ENCODE measurements at places on chromosomes 5 and 9. TPM values are rescaled to one million over a fixed set of nuclear protein-coding genes. Genes with fewer than 3 reads are reported as not detected.
A peak's percentile ranks its signal among the peaks of the same experiment; 100 is the strongest.

Gene HRCT1
- 0.59 TPM for polyA plus RNA-seq

Gene PAEP
- not detected for polyA plus RNA-seq

Gene LIX1
- polyA plus RNA-seq, result under 0.01 TPM

Gene SAXO1
- 0.38 TPM for polyA plus RNA-seq

Gene ATP6V1G1
- 102 TPM for polyA plus RNA-seq

Gene ZDHHC21
- 3.0 TPM for polyA plus RNA-seq

Gene CDC42SE2
- 8.9 TPM for polyA plus RNA-seq

Gene FAXDC2
- polyA plus RNA-seq, result 4.6 TPM

Gene ENC1
- polyA plus RNA-seq, result 1.1 TPM

Gene SOWAHA
- polyA plus RNA-seq, result 0.06 TPM

Gene ANKRD34B
- polyA plus RNA-seq, result 0.01 TPM

DNA sequence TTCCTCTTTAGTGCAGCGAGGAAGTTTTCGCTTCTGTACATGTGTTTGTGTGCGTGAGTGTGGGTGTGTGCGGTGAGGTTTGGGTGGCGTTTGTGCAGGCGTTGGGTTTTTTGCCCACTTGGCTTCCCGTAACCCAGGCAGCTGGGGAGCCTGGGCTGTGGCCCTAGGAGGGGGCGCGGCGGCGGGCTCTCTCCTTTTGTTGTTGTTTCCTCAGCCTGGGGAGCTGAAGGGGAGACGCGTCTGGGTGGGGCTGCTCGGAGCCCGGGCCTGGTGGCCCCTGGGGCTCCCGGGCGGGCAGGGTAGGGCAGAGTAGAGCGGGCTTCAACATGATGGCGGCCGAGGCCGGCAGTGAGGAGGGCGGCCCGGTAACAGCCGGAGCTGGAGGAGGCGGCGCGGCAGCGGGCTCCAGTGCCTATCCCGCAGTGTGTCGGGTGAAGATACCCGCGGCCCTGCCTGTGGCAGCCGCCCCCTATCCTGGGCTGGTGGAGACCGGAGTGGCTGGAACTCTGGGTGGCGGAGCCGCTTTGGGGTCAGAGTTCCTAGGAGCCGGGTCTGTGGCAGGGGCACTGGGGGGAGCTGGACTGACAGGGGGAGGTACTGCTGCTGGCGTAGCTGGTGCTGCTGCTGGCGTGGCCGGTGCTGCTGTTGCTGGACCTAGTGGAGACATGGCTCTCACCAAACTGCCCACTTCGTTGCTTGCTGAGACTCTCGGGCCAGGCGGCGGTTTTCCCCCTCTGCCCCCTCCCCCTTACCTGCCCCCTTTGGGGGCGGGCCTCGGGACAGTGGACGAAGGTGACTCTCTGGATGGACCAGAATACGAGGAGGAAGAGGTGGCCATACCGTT, 665 bp downstream of the RASA1 start:
- DNase-seq, result peak; percentile 70

DNA sequence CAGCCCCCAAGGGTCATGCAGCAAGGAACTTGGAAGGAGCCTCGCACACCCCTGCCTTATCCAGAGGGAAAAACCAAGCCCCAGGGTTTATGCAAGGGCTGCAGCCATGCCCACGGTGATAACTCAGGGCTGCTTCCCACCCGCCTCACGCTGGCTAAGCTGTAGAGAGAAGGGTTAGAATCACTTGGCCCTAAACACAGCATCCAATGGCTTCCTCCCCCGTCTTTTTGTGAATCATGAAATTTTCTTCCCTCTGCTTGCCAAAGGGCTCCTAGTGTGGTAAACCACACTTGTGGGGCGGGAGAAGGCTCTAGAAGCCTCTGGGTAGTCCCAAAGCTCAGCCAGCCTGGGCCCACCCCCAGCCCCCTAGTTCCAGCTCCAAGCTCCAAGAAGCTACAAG, 55.9 kb upstream of the ORM1 start:
- DNase-seq, result no peak

GRCh38 chr5:169950333-169950732, 30.0 kb downstream of the INSYN2B start:
- DNase-seq, result no peak

- no peak for DNase-seq
Measured at GRCh38 chr5:40288800-40289485, 390.8 kb upstream of the PTGER4 start.

DNA sequence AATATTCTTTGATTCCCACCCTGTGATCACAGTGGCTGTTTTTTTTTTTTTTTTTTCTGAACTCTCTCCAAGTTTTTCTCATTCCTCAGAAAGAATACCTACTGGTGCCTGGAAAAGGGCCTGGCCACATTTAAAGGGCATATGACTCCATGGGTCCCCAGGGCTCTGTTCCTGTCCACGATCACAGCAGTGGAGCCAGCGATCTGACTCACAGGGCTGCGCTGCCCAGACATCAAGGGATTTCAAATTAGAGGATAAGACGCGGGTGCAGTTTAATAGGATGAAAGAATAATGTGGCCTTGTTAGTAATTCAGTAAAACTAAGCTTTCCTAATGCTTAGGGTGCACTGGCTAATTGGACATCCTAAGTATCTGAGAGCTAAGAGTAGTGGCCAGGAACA, 175.1 kb upstream of the MSX2 start:
- peak; percentile 31 for DNase-seq

DNA sequence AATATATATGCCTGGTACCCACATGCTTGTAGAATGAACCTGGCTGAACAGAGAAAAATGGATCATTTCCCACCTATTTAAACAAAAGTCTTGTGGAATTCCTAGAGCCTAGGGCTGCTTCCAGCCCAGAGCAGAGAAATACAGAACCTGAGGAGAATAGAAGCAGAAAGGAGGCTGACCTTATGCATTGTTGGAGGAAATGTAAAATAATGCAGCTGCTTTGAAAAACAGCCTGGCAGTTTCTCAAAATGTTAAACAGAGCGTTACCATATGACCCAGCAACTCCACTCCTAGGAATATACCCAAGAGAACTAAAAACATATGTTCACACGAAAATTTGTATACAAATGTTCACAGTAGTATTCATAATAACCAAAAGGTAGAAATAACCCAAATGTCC, 15.1 kb downstream of the MAPKAP1 start:
- no peak for DNase-seq

- DNase-seq, result no peak
Measured at GRCh38 chr9:128206484-128206883, 3.3 kb downstream of the DNM1 start.

GRCh38 chr5:4191041-4191440, 595.4 kb downstream of the IRX1 start:
- no peak for DNase-seq

GRCh38 chr5:110727025-110727314, 499 bp upstream of the TMEM232 start:
- DNase-seq, result no peak

GRCh38 chr5:761854-762710, 22.4 kb downstream of the ZDHHC11B start:
- peak; percentile 48 for DNase-seq

DNA sequence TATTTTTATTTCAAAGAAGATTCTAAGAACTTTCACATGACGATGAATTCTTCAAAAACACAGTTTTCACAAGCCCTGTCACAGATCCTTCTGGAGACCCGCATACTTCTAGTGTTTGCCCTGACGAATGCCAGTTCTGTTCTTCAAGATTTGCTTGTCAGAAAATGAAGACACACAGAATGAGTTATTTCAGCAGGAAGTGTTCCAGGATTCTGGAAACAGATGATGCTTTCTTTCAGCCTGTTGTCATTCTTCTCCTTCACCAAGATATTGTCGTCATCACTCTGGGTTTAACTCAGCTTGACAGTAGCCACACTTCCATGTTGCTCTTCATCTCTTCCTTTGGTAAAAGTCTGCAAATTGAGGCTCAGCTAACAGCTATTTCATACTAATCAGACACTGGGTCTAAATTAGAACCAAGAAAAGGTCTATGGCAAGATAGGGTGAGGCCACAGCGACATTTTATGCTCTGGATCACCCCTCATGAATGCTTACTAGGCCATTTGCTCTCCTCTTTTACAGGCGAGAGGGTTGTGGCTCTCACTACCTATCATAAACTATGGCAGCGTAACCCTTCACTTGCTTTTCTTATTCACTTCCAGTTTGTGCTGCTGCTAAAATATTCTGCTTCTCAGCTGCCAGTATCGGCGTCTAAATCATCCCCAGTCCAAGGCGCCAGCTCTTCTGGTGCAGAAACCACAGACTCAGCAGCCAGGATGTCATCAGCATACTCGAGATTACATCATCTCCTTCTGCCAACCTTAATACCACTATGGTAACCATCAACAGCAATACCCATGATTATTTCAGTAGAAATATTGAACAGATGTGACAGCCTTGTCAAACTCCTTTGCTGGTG, 159.6 kb upstream of the TBCA start:
- no peak for DNase-seq

GRCh38 chr5:33276628-33276950, 164.2 kb upstream of the TARS1 start:
- no peak for DNase-seq

DNA sequence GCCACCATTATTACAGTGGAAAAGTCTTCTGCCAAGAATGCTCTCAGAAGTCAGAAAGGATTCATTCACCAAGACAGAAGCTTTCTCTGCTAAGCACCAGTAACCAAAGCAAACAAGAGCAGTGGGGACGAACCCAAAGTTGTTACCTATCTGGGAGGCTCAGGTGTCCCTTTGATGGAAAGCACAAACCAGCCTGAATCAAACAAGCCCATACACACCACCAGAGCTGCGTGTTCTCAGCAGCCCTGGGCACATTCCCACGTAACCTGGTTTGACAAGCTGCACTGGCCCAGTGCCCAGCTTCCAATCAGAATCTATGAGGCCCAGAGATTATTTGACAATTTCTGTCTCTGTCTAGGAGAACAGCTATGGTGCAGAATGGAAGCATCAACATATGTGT, 252.6 kb downstream of the ACTL7B start:
- DNase-seq, result no peak

DNA sequence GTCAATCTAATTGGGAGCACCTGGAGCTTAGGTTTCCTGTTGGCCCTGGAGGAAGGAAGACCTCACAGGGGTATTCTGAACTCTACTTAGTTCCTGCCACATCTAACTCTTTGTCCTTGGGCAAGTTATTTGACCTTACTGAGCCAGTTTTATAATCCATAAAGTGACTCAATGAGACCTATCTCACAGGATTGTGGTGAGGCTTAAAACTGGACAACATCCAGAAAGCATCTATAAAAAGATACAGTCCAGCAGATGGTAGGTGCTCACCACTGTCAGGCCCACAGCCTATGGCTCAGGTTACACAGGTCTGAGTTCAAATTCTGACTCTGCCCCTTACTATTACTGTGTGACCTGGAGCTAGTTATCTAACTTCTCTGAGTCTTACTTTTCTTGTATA, 23.3 kb downstream of the KCNV2 start:
- DNase-seq, result no peak

DNA sequence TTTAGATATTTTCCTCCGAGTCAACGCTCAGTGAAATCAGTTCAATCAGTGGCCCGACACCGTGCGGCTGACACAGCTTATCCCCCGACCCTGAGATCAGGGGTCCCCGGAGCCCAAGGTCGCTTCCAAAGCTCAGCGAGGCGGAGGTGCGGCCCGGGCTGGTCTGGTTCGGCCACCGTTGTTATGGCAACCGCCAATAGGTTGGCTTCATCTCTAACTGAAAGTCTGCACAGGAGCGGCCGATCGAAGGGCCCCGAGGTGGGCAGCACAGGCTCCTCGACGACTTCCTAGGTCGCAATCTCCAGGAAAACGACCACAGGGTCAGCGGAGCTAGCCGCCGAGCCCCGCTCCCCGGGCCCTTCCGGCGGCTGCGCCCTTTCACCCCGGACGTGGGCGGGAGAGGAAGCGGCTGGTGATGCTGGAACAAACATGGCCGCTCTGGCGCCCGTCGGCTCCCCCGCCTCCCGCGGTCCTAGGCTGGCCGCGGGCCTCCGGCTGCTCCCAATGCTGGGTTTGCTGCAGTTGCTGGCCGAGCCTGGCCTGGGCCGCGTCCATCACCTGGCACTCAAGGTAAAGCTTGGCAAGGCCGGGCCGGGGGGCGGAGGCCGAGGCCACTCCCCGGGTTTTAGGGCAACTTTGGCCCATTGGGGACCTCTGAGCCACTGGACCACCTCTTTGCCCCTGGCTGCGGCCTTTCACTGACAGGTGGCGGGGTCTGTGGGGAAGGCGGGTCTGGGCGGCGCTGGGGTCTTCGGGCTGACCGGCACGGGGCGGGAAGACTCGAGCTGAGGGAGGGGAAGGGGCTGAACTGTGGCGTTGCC, at the start of gene GPR107:
TSS of gene GPR107 (plus strand) at position 403 of the 821 bp plus-strand sequence. CDS start at position 430, 27 bp downstream.
- DNase-seq, result peak; percentile 85

- no peak for DNase-seq
Measured at GRCh38 chr5:138974227-138975063, 99.3 kb upstream of the LRRTM2 start.

DNA sequence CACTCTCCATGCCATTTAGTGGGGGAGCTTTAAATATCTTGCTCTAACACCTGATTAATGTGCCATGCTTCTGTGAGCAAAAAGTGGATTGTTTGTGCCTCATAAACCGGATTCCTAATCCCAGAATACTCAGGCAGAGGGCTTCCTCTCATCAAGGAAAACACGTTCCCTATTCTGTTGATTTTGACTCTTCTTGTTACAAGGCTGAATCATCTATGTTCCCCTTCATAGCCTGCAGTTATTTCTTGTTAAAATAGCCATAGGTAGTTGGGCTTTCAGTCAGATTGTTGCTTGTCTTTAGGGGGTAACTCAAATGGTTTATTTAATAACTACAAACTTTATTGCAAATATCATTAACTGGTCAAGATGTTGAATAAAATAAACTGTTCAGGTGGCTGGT, 26.6 kb downstream of the ROPN1L start:
- DNase-seq, result no peak

DNA sequence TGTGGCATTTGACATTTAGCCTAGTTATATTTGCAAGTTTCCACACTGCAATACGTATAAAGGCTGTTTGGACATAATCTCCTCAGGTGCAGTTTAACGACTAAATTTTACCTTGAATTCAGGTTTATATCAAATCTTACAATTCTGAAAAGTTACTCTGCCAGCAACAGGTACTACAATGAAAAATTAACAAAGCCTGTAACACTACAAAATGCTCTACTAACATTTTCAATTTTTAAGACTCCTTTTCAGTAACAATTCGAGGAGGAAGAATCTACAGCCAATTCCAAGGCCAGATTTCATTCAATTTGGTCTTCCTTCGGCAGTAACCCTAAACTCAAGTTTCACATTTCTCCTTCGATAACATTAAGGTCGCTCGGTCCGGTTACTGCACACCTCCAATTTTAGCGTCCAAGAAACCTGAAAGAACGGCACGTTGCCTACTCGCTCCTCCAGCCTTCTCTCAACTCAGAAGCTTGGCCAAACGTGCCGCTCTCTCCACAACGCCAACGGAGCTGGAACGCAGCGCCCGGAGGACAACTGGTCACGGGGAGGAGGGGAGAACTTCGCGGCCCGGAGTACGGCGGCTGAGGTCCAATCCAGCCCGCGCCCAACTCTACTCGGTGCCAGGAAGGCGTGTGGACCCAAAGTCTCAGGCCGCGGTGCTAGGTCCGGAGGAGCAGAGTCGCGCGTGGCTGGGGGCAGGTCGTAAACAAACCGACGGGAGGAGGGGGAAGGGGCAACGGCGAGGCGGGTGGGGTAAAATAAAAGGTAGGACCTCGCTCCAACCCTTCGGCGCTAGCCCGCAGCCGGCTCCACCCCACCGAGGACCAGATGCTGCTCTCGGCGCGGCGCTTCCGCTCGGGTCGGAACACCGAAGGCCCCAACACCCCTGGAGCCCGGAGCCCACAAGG, 681 bp downstream of the FNIP1 start:
- peak; percentile 95 for DNase-seq
